Fibroblast of upper back skin (primary cell): ENCODE measurements at places on chromosomes 4 and X.

GRCh38 chrX:39869846-39870601 lies 227.7 kb downstream of the BCOR start:
- DNase-seq = peak; percentile 69

GRCh38 chr4:187789078-187789477 lies 206.5 kb upstream of the ZFP42 start:
- no peak for DNase-seq

DNA sequence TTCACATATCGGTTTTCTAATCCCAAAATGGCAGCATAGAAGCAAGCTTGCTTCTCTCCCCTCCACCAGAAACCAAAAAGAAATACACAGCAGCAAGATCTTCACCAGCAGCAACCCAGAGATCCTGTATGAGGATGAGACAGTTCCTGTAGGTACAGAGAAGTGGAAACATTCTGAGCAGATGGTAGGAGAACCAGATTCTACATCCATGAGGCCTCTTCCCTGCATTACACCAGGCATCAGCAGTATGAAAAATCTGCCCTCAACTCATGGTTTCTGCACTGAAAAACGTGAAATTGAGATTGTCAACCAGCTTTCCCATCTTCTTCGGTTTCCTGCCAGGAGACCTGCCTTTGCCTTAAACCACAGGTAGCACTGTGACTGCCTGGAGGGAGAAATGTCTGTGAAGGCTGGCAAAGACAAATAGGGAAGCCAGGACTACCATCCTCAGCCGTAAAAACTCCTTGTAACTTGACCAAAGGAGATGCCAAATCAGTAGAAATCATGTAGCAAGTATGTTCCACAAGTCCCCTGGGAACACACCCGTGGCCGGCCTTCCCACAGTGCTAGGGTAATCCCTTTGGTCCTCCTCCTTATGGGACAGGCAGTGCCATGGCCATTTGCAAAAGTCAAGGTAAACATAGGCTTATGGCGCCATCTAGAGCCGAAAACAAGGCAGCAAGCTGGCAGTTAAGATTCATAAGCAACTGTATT lies 24.0 kb upstream of the MTHFD2L start:
- DNase-seq = peak; percentile 92

- DNase-seq = peak; percentile 95
These were observed 74.4 kb downstream of the SORCS2 start for GRCh38 chr4:7266525-7267292.

GRCh38 chrX:119093991-119094735 lies 21.4 kb downstream of the CT47C1 start:
- DNase-seq = peak; percentile 12

DNA sequence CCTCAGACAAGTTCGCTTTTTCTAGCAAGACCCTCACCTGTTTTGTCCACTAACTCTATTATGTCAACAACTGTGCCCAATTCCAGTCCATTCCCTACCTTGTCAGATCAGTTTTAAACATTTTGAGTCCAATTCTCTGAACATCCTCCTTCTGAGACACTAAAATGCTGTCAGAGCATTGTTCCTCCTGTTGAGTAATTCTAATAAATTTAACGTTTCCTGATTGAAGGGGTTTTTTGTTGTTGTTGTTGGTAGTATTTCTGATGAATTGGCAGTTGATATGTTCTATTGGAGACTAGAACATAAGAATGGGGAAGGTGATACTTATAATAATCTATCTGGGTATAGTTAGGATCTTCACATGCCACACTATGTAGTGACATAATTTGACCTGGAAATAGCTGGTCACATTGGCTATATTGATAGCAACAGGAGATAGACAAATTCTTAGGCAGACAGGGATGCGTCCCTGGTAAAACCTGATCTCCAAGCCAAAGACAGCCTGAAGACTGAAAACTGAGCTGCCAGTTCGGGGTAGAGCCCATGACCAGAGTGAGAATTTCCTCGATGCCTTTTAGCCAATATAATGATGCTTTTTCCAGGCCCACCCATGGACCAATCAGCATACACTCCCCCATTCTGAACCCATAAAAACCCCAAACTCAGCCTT lies 12.4 kb upstream of the CXCL2 start:
- DNase-seq = no peak

DNA sequence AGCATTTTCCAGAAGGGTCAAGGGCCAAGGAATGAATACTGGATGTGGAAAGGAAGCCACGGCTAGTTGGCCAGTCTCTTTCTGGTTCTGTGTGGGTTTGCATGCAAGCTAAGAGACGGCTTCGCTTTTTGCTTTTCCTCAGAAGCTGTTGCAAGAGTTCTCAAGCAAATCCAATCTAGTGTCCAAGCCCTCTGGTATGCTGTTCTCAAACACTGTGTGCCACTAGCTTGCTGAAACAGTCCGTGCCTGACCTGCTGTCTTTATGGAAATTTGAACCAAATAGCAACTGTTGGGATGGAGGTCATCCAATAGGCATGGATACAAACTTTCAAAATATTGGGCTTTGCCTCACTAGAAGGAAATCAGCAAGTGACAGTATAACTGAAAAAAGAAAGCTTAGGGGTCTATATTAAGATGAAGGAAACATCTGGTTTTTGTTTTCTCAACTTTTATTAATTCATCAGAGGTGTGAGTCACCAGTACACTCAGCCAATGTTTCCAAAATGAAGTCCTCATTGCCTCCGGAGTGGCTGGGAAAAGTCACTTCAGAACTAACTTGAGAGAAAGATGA lies 70.5 kb downstream of the SLC9A6 start:
- DNase-seq = peak; percentile 72

- peak; percentile 66 for DNase-seq
These were observed 286.3 kb downstream of the PDGFC start for GRCh38 chr4:156685308-156685707.

GRCh38 chr4:102598086-102598761 lies 97.1 kb downstream of the NFKB1 start:
- DNase-seq = no peak

GRCh38 chr4:121690001-121690400 lies 6.8 kb downstream of the ANXA5 start:
- DNase-seq = peak; percentile 70

- DNase-seq = peak; percentile 69
These were observed 156.3 kb upstream of the VEGFC start for GRCh38 chr4:176949029-176949428.

GRCh38 chrX:2283111-2283859 lies 217.5 kb downstream of the DHRSX start:
- DNase-seq = no peak

DNA sequence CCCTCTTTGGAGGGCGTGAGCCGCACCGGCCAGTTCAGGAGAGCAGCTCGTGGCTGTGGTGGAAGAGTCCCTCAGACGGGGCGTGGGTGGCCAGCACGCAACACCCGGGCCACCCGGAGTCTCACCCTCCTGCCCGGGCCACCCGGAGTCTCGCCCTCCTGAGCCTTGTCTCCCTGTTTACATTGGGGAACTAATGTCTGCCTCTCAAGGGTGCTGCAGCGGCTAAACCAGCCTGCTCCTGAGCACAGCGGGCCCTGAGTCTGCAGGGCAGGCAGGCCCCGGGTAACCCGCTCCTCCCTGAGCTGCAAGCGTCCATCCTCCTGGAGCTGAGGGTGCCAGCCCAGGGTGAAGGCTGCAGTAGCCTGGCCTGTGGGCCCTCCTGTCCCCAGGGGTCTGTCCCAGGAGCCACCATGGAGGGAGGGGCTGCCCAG lies 3.0 kb downstream of the PDE6B start:
- no peak for DNase-seq

- DNase-seq = peak; percentile 11
These were observed 85.1 kb upstream of the ADAD1 start for GRCh38 chr4:122293374-122294365.

DNA sequence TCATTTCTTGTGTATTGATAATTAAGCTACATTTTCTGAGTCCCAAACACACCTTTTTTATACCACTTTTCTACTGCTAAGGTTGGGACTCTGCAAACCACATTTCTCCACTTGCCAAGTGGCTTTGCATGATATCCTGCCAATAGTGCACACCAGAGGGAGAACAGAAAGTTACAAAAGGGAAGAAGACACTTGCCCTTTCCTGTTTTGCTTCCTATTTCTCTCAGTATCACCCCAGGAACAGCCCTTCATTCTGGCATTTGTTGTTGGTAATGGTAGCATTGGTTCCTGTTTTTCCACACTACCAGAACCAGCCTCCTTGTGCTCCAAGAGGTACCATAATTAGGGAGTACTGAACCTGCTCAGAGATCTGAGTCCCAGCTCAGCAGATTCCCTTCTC lies 87.1 kb downstream of the HDX start:
- no peak for DNase-seq

GRCh38 chr4:118018381-118019145 lies 15.7 kb upstream of the NDST3 start:
- no peak for DNase-seq

GRCh38 chr4:74501579-74501978 lies 56.6 kb downstream of the AREG start:
- peak; percentile 86 for DNase-seq

GRCh38 chr4:112416464-112416863 lies 99.5 kb downstream of the NEUROG2 start:
- no peak for DNase-seq

GRCh38 chrX:20461576-20461975 lies 194.9 kb upstream of the RPS6KA3 start:
- peak; percentile 69 for DNase-seq

- DNase-seq = no peak
These were observed 165.6 kb downstream of the FRAS1 start for GRCh38 chr4:78222575-78223186.

GRCh38 chr4:10074767-10075105 lies 41.9 kb downstream of the WDR1 start:
- peak; percentile 66 for DNase-seq

- DNase-seq = no peak
These were observed 36.6 kb upstream of the BTC start for GRCh38 chr4:74830928-74831327.

DNA sequence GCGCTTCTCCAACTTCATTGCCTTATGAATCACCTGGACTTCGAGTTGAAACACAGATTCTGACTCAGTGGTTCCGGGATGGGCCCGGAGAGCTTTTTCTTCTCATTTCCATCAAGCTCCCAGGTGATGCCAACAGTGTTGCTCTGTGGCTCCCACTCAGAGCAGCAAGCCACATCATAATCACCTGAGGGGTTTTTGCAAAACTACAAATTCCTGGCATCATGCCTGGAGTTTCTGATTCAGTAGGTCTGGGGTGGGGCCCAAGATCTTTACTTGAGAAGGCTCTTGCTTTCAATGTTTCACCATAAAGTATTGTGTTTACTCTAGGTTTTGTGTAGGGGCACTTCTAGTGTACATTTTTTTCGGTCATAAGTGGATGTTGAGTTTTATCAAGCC lies 7.0 kb downstream of the MTM1 start:
- peak; percentile 36 for DNase-seq

GRCh38 chr4:1685235-1686150 lies 1.4 kb upstream of the FAM53A start:
- no peak for DNase-seq

- peak; percentile 46 for DNase-seq
These were observed 419.6 kb downstream of the BCOR start for GRCh38 chrX:39677978-39678791.

DNA sequence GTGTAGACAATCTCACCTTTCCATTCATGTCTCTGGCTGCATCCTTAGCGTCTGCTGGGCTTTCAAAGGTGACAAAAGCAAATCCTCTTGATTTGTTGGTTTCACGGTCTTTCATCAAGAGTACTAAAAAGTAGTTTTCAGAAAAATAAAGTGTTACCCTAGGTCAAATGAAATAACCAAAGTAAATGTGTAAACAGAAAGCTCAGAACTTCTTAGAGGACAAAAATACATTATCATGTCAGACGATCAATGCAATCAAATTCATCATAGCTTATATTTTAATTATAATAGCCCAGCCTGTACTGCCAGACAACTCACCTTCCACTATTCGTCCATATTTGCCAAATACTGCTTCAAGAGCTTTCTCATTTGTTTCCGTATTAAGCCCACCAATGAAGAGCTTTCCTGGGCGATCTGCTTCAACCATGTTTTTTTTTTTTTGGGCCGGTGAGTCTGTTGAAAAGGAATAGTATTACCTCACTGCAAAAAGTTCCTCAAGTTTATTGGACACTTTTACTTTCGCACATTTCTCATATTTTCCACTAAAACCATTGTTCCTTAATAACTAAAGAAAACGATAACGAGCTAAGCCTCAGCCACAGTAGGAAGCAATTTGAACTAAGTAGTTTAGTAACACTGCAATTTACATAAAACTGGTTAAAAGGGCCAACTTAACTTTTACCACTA lies 1.4 kb downstream of the RBMX start:
- DNase-seq = no peak

DNA sequence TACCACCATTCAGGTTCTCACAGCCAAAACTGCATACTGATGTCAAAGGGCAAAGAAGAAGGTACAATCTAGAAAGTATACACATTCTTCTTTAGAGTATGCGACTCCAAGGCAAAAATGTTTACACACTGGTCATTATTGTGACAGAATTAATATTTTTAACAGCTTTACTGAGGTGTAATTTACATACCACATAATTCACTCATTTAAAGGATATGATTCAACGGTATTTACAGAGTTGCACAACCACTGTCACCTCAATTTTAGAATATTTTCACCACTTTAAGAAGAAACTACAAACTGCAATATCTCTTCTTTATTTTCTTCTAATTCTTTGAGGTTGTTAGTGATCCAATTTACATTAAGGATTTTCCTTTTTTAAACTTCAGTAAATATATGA lies 325.4 kb upstream of the SMIM31 start:
- DNase-seq = no peak

DNA sequence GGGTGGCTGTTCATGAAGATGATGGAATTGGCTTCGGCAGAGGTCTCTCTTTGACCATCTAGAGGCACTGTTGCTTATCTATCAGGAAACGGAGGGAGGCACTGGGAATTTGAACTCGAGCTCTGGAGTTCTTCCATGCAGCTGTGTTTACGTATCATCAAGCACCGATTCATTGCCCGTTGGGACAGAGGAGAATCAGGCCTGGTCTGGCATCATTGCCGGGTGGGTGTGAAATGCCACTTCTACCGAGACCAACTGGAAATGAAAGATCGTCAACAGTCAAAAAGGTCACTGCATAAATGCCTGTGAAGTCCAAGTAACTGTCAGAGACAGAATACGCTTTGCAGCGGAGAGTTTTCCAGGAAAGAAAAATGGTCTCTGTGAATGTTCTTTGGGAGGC lies 166.9 kb downstream of the ASMT start:
- DNase-seq = no peak

DNA sequence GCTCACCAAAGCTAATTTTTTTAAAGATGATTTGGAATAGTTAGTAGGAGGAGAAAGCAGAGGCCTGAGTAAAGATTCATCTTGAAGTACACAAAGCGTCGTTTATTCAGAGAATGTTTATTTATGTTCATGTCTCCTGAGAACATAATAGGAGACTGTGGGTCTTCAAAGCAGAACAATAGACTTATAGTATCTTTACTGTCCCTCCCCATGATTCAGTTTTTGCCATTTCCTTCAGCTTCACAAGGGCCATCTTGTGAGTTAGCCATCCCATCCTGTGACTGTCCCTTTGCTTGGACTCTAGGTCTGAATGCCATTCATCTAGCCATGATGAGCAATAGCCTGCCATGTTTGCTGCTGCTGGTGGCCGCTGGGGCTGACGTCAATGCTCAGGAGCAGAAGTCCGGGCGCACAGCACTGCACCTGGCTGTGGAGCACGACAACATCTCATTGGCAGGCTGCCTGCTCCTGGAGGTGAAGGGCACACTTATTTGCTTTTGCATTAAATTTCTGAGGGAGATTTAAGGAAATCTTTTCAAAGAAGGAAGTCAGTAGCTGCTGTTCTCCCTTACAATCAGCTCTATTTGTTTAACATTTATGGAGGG lies 105.8 kb downstream of the NFKB1 start:
- DNase-seq = no peak

- DNase-seq = peak; percentile 54
These were observed 283.6 kb downstream of the GALNTL6 start for GRCh38 chr4:172096786-172097185.

GRCh38 chr4:123443401-123444289 lies 47.0 kb downstream of the SPRY1 start:
- no peak for DNase-seq
